AML-193 (cell line): ENCODE measurements at places on chromosomes 13 and 19.

GRCh38 chr13:112225429-112226090 is 150.6 kb upstream of the SPACA7 start:
- DNase-seq: no peak

- no peak for DNase-seq
These were observed 143.1 kb downstream of the ZNF737 start for GRCh38 chr19:20422216-20423205.

GRCh38 chr13:45670189-45670885 is 31.8 kb upstream of the CBY2 start:
- no peak for DNase-seq

GRCh38 chr13:106636492-106636891 is 68.6 kb upstream of the ARGLU1 start:
- DNase-seq: no peak

DNA sequence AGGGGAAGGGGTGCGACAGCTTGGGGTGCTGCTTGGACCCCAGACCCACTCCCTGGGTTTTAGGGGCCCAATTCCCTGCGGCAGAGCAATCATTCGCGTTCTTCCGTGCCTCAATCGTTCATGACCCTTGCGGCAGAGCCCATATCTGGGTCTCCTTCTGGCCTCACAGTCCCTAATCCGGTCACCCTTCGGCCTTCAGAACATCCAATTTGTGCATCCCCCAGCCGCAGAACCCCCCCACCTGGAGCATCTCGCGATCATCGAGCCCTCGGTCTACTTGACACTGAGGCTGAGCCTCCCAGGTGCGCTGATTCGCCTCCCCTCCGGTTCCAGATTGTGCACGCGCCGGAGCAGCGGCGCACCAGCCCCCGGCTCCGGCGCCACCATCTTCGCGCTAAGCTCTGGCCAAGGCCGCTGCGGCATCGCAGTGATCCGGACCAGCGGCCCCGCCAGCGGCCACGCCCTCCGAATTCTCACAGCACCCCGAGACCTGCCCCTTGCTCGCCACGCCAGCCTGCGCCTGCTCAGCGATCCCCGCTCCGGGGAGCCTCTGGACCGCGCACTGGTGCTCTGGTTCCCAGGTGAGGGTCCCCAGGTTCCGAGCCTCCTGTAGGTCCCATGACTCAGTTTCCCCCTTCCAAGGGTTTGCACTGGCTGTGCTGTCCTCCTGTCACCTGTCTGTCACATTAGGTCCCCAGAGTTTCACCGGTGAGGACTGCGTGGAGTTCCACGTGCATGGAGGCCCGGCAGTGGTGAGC is 501 bp downstream of the GTPBP3 start:
- DNase-seq: no peak

- DNase-seq: no peak
These were observed 1.3 kb upstream of the PTOV1 start for GRCh38 chr19:49849433-49850220.
